HTR-8/SVneo (cell line): ENCODE measurements at places on chromosomes 2 and 18.

DNA sequence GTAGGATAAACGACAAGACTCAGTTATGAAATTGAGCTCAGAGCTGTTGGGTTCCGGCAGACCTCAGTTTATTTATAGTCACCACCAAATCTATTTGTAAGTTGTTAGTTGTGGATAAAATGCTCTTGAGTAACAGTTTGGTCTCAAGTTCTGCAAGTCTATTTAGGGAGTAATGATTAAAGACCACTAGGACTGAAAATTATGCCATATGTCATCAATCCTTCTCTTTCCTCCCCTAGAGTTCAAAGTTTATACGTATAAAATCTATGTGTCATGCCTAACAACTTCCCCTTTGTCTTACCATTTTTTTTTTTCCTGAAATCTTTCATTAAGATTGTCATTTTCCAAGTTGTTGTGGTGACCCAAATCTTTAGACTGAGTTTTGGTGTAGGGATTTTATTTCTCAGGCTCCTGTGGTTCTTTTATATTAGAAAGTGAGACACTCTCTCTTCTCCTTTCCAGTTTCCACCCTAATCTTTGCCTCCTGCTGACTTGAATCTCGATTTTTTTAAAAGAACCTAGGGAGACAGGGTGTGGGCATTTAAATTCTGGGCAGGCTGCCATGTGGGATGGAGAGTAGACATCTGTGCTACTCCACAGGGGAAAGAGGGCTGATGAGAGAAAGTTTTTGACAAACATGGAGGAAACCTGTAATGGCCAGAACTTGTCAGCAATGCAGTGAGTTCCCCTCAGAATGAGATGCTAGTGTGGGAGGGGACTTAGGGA, 51.0 kb downstream of the LAMA3 start:
- DNase-seq = peak; percentile 24

- DNase-seq = no peak
Observed at GRCh38 chr2:130378898-130379214, 23.0 kb downstream of the PTPN18 start.

- DNase-seq = no peak
Observed at GRCh38 chr2:201769666-201770373, 10.9 kb downstream of the ALS2 start.

DNA sequence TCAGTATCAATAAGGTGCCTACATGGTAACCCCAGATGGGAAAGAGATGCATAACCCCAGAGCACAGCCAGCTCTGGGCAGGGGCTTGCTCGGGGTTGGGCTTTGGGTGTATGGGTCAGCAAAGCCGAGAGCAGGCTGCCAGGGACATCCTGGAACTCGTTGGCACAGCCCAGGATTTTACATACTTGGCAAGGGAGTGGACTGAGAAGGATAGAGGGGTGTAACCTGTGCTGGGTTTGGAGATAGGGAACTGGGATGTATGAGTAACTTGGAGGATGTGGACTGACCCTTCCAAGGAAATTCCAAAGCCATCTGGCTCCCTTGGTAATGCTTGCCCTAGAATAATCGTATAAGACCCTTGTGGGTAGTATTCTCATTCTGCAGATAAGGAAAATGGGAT, 44.2 kb downstream of the GPR39 start:
- DNase-seq = no peak

- no peak for DNase-seq
Observed at GRCh38 chr18:3931013-3931315, 481.0 kb downstream of the TGIF1 start.

GRCh38 chr2:23335550-23335949, 49.4 kb upstream of the KLHL29 start:
- no peak for DNase-seq

GRCh38 chr2:190344276-190344827, 963 bp downstream of the INPP1 start:
- DNase-seq = peak; percentile 56

DNA sequence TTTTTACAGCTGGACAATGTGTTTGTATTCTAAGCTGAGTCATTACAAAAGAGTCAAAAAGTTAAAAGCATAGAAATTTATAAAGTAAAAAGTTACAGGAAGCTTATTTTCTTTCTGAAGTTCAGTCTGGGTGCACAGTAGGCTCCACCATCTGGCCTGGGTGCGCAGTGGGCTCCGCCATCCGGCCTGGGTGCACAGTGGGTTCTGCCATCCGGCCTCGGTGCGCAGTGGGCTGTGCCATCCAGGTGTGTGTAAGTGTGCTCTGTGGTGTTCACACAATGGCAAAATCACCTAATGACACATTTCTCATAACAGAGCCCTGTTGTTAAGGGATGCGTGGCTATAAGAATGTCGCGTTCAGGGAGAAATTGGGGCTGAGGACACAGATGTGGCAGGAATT, 195.5 kb downstream of the ANKRD30B start:
- DNase-seq = no peak

DNA sequence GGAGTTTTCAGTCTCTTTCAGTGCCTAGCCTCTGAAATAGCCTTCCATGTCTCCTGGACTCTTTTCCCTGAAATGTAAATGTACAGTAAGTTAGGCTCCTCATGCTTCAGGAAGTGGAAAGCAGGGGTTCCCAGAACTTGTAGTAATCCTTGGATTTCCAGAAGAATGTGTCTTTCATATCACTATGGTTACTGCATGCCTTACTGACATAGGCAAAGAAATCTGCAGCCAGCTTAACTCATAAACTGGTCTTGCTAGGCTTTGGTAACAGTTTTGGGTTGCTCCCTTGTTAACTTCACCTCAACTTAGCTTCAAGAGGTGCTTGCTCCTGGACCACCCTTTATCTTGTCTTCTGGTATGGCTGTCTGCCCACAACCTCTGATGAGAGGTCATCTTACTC, 686.8 kb upstream of the DDX18 start:
- no peak for DNase-seq

DNA sequence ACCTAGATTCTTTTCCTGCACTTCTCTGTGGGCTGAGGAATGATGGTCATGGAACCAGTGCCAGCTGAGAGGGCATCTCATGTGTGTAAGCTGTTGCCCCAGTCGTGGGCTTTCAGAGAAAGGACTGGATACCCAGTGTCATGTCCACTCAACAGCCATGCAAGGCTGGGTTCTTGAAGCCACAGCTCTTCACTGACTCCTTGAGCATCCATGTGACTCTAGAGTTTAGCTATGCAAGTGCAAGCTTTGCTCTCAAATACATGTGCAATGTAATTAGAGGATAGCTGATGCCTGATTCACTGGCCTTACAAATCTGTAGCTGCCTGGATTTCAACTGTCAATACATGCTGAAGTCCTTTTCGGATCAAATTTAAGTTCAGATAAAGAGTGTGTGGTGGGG, 46.8 kb upstream of the EML6 start:
- no peak for DNase-seq

DNA sequence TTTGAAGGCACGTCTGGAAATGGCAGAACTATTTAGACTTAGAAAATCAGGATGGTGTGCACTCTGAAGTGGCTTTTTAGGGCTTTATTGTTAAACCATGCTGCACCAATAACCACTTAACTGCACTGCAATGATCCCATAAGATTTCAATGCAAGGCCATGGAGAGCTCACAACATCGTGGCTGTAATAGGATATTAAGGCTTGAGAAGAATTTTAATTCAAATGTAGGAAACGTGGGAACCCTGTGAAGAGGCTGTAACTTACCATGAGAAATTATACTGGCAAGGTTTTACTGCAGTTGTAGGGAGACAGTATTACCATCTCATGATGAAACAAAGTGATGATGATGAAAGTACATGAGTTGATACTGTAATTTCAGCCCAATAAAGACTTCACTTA, 242.5 kb downstream of the AFF3 start:
- DNase-seq = no peak

DNA sequence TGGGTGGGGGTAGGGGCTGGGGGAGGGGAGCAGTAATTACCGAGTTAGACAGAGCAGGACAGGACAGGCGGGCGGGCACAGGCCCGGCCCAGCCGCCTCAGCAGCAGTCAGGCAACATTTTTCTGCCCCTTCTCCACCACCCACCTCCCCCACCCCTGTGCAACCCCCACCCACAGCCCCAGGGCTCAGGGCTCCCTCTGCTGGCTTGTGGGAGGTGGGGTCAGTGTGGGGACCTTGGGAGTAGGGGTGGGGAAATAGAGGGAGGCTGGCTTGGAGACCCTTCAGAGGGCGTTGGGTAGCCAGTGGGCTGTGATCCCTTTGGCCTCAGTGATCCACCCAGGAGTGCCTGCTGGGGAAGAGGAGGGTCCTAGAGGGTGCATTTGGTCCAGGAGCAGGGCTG, 6.4 kb downstream of the WNT6 start:
- DNase-seq = no peak

DNA sequence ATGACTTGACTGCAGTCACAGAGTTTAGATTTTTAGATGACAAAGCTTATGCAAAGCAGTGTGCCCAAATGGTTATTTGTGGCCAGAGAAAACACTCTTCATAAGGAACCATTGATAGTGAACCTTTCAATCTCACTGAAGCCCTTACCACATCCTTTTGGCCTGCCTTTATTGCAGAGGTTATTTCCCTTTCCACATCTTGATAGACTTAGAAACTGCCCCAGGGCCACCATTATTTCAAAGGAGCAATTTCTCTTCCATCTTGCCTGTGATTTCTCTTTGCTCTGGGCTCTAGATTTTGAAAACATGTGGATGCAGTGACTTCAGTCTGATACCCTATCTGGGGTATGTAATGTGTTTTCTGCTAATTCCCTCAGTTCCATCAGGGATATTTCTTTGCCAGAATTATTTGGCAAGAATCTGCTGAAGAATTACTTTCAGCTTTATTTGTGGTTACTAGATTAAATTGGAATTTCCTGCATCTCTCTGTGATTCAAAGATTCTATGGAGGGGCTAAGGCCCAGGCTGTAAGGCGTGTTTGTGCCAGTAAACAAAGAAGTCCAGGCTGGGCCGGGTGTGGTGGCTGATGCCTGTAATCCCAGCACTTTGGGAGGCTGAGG, 51.0 kb downstream of the MOGAT1 start:
- no peak for DNase-seq

DNA sequence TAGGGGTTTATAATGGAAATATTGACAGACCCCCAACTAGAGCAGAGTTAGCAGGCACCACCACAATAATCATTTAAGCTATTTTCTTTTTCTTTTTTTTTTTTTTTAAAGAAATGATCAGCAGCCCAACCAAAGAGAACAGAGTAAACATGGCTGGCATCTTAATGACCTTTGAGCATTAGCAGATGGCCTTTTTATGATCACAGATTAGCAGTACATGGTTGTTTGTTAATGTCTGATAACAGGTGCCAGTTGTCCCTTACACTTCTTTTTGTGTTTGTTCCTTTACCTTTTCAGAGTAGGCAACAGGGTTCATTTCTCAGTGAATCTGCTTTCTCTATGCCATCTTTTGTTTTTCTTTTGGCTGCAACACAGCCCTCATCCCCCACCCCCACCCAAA, 747.0 kb downstream of the BCL11A start:
- DNase-seq = no peak

- DNase-seq = peak; percentile 97
Observed at GRCh38 chr2:63840785-63841253, 877 bp upstream of the UGP2 start.
